ENCODE measurements at places on chromosomes 13 and 19.
A peak's percentile ranks its signal among the peaks of the same experiment; 100 is the strongest.

GRCh38 chr13:110799246-110800236 is 86.0 kb downstream of the ING1 start:
- no peak for DNase-seq

GRCh38 chr19:40279761-40280607 is 5.2 kb downstream of the AKT2 start:
- DNase-seq: no peak

DNA sequence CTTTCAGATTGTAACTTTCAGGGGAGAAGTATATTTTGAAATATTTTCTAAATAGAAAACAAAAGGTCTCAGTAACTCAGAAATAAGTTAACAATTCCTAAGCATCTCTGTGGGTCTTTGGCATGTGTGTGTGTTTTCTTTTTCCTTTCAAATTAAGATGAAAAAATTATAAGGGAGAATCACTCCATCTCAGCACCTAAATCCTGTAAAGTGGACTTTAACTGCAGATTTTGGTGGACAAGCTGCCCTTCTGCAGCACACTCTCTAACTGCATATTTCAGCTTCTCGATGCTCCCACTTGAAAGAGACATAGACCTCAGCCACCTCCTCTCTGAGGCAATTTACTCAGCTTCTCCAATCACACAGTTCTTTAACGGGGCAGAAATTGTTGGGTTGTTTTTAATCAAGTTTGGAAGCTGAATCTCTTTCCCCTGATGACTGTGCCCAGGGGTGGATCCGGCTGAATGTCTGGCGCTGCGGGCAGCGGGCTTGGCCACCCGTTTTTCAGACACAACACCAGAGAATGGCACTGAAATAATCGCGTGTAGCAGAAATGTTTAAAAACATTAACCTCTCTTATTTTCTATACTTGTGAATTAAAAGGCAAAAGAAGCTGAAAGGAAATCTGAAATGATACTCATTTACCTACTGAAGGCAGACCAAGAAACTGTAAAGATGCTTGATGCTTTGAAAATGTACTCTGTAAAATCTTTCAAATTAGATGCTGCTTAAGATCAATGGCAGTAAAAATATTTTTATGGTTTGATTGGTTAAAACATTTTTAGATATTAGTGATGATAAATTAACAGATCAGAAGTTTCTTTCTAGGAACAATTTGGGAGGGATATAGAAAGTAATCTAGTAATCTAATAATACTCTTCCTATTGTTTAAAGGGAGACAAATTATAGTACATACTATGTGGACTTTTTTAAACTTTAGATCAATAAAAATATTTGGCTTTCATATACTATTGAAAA is 12.4 kb downstream of the ZIC2 start:
- DNase-seq: no peak

DNA sequence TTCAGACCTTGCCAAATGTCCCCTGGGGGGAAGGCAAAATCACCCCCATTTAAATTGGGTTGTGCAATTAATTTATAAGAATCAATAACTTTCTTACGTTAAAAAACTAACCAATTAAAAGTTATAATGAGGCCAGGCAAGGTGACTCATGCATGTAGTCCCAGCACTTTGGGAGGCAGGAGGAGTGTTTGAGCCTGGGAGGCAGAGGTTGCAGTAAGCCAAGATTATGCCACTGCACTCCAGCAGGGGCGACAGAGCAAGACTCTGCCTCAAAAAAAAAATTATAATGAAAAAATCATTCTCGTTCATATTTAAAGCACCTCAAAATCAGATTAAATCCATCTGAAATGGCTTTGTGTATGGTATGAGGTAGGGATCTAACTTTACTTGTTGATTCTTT is 18.4 kb upstream of the SIGLEC14 start:
- DNase-seq: no peak

DNA sequence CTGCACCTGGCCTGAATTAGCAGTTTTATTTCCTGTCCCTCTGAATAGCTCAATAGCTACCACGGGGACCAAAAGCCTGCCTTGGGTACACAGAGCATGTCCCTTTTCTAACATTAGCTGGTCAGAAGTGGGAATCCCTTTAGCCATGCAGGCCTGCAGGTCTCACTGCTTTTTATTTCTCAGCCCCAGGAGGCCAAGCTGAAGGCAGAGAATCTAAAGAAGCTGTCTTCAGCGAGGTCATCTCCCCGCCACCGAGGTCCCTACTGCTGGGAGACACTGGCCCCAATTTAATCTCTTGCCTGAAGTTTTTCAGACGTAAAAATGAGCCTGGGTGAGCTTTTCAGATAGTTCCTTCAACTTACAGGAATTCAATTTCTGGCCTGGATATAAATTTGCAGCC is 40.7 kb downstream of the PIN1 start:
- no peak for DNase-seq

DNA sequence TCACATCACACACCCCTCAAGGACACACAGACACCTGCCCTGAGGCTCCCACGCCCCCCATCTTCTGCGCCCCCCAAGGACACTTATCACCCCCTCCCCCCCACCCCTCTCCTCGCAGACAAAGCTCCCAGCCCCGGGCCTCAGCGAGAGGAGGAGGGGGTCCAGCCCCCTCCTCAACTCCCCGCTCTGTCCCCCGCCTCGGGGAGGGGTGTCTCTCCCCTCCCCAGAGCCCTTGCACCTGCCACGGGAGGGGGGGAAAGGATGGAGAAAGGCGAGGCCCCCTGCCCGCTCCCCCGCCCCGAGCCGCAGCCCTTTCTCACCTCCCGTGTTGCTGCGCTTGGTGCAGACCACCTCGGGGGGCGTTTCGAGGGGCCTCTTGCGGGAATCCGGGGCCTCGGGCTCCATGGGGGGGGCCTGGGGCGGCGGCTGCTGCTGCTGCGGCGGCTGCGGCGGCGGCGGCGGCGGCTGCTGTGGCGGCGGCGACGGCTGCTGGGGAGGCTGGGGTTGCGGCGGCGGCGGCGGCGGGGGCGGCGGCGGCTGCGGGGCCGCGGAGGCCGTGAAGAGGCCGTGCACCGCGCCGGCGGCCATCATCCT is 621 bp downstream of the NOVA2 start:
- no peak for DNase-seq

GRCh38 chr13:25324100-25324499 is 22.7 kb downstream of the NUP58 start:
- no peak for DNase-seq

GRCh38 chr19:9705836-9706235 is 30.9 kb upstream of the ZNF562 start:
- no peak for DNase-seq

GRCh38 chr13:28579322-28579721 is 79.6 kb upstream of the POMP start:
- no peak for DNase-seq

- no peak for DNase-seq
Observed at GRCh38 chr13:75440100-75440499, 41.9 kb downstream of the TBC1D4 start.

DNA sequence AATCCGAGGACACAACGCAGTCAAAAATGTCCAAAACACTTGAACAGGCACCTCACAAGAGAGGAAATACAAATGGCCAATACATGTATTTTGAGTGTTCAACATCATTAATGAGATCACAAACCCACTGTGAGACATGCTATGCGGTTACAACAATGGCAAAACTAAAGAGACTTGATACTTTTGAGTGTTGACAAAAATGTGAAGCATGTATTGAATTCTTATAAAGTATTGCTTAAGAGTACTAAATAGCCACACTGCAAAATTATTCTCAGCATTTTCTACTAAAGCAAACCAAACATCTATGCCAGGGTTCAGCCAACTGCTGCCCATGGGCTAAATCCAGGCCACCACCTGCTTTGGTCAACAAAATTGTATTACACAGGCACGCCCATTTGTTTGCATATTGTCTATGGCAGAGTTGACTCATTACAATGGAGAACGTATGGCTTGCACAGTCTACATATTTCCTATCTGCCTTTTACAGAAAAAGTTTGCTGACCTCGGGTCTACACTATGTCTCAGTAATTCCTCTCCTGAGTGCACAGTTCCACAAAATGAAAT is 135.3 kb downstream of the B3GLCT start:
- DNase-seq: no peak

DNA sequence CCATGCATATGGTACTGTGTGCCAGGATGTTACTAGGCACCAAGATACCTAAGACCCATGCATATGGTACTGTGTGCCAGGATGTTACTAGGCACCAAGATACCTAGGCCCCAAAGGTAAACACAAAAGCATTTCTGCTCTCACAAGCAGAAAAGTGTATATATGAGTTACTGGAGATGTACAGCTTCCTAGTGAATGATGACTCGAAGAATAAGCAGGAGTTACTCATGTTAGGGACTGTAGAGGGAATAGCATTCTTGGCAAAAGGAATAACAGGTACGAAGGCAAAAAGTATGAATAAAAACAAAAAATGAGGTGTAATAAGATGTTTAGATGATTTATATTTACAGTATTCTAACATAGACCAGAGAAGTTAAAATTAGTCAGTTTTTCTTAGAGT is 383.7 kb downstream of the DIAPH3 start:
- DNase-seq: no peak

- DNase-seq: no peak
Observed at GRCh38 chr19:30842926-30843325, 470.7 kb downstream of the ZNF536 start.

GRCh38 chr13:52809310-52809769 is 39.1 kb downstream of the PCDH8 start:
- DNase-seq: peak; percentile 57

DNA sequence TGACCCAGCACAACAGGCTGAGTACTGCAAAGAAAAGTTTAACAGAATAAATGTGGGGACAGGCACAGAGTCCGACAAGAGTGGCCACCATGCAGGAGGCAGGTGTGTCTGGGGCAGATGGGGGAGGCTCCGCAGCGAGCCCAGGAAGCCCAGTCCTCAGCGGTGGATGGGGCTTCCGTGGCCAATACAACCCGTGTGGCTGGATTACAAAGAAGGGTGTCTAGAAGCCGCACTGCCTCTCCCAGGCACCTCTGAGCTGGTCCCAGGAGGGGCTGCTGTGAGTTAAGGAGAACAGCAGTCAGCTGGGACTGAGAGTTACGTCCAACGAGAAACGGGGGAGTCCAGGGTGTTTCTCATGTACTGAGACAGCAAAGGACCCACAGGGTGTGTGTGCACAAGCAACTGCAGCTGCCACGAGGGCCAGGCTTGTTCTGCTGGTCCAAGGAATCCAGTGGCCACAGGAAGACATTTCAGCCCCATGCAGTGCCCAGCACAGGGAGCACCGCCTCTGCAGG is 70.2 kb downstream of the SPACA7 start:
- DNase-seq: no peak

GRCh38 chr13:44350775-44351504 is 22.7 kb upstream of the SERP2 start:
- no peak for DNase-seq

DNA sequence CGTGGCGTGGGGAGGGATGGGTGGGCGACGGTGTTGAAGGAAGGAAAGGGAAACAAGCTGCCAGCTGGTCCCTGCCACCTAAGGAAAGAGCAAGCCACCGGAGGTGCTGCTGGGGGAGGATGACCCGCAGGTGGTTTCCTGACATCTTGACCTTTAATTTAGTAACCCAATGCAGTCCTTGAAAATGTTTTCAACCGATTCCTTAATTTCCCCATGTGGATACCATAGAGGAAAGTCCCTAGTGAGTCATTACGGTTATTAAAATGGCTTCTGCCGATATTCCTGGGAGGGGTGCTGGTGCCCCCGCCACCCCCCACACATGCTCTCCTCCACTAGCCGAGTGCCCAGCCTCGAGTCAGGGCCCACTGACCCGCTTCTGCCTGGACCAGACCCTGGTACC is 6.3 kb upstream of the ANKRD10 start:
- no peak for DNase-seq

DNA sequence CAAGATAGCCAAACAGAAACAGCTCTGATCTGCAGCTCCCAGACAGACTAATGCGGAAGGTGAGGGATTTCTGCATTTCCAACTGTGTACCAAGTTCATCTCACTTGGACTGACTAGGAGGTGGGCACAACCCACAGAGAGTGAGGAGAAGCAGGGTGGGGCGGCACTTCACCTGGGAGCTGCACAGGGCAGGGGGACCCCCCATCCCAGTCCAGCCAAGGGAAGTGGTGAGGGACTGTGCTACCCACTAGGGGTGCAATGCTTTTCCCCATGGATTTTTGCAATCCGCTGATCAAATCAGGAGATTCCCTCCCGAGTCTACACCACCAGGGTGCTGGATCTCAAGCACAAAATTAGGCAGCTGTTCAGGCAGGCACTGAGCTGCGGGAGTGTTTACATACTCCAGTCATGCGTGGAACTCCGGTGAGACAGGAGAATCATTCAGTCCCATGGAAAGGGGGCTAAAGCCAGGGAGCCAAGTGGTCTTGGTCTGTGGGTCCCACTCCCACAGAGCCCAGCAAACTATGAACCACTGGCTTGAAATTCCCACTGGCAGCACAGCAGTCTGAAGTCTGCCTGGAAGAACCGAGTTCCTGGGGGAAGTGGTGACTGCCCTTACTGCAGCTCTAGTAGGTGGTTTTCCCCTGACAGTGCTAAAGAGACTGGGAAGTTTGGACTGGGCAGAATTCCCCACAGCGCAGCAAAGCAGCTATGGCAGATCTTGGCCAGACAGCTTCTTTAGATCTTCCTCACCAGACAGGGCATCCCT is 85.1 kb upstream of the UFM1 start:
- DNase-seq: peak; percentile 69

DNA sequence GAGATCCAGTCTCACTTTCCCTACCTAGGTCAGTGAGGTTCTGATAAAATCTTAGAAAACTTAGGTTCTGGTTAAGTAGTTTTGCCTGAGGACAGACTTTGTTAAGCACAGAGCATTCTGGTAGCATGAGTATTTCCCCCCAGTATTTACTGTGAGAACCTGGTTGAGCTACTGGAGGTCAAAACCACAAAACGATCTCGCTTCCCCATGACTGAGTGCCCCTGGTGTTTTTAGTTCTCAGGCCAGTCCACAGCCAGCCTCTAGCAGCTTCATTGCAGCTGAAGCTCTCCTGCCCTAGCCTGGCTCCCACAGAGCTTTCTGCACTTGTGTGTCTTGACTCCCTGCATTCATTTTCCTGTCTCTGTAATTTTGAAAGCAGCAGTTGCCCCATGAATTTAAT is 1138.2 kb downstream of the UQCRFS1 start:
- DNase-seq: no peak

- DNase-seq: no peak
Observed at GRCh38 chr13:45718992-45719391, 16.9 kb downstream of the CBY2 start.

GRCh38 chr19:40627486-40628279 is 26.5 kb downstream of the LTBP4 start:
- DNase-seq: no peak

DNA sequence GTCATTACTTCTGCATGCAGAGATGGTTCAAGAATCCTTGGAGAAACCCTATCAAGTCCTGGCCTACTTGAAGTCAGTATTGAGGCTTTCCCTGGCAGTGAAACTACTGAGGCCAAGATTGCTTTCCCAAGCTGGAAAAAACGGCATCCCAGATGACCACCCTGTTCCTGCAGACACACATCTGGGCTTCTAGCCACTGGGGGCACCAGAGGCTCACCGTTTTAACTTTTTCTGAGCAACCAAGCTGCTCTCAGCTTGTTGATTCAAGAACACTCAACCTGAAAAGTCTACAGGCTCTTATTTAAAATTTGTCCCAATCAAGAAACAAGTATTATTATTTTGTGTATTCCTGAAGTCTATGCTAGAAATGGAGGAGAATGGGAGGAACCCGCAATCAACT is 66.6 kb downstream of the SPRYD7 start:
- DNase-seq: no peak

- DNase-seq: no peak
Observed at GRCh38 chr13:107361666-107362065, 793.7 kb upstream of the ARGLU1 start.

- DNase-seq: no peak
Observed at GRCh38 chr19:13190781-13191540, 40.8 kb downstream of the IER2 start.

- peak; percentile 34 for DNase-seq
Observed at GRCh38 chr19:38793177-38793576, 4.2 kb downstream of the LGALS7B start.

Measured in NCI-H345 (cell line).